ENCODE measurements at places on chromosomes 3 and 15.

- no peak for DNase-seq
Measured at GRCh38 chr15:77228828-77229227, 157.9 kb upstream of the TSPAN3 start.

- DNase-seq: peak; percentile 17
Measured at GRCh38 chr3:68893600-68894239, 38.6 kb downstream of the TAFA4 start.

DNA sequence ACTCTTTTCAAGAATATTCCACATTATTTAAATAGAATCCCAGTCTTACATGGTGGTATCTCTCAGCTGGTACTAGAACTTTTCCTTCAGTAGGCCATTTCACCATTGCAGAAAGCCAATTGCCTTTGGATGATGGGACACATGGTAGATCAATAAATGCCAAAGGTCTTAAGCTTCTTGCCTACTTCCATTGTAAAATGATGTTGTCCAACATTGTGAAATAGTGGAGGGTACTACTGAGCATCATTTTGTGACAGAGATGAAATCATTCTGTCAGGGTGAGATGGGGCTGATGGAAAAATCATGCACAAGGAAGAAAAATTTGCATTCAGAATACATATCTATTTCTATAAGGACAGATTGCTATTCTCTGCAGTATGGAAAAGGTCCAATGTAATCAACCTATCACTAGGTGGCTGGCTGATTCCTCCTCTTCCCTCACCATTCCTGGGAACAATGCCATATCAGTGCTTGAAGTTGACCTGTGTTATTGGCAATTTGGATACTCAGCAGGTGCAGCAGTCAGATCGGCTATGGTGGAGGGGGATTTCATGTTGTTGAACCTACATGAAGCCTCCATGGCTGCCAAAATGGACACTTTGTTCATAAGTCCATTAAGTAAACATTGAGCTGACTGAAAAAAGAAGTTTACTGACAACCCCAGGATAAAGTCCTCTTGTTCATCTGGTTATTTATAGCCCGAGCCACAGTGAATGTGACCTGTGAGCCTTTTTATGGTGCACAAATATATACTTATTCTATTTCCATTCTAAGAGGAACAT is 596.9 kb upstream of the ARPP21 start:
- no peak for DNase-seq

DNA sequence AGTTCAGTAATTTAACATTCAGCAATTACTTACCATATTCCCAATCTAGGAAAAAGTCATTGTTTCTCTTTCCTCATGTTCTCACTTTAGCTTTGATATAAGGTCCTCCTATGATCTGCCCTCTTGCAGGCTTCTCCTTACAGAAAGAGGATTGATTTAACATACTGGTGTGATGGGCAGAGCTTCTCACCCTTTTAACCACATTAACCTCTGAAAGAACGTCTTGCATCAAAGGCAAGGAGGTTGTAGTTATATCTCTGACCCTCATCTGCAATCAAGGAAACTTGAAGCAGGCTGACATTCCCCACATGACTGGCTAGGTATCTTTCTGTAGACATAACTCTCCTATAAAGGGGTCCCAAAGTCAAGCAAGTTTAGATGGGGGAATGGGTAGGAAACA is 39.5 kb downstream of the BTLA start:
- no peak for DNase-seq

DNA sequence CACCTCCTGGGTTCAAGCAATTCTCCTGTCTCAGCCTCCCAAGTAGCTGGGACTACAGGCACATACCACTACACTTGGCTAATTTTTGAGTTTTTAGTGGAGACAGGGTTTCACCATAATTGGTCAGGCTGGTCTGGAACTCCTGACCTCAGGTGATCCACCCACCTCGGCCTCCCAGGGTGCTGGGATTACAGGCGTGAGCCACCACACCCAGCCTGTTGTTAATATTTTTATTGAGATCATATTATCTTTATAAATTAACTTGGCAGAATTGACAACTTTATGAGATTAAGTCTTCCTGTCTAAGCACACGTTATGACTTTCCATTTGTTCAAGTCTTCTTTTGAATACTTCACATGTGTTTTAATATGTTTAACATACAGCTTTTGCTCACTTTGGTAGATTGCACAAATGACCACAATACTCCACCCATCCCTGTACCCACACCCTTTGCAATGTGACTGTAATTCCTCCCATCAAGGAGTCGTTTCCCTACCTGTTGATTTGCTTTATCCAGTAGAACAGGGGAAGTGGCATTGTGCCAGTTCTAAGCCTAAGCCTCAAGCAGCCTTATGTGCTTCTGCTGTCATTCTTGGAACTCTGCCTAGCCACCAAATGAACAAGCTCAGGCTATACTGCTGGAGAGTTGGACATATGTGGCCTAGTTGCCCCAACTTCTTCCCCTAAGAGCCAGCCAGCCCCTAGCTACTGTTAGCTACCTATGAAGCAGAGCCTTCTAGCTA is 8.2 kb downstream of the XYLB start:
- peak; percentile 54 for DNase-seq

- DNase-seq: no peak
Measured at GRCh38 chr15:71397377-71397776, 282.1 kb downstream of the THSD4 start.

- no peak for DNase-seq
Measured at GRCh38 chr3:160084998-160085397, 96.4 kb downstream of the IL12A start.

GRCh38 chr3:149701977-149702350 is 44.1 kb upstream of the WWTR1 start:
- DNase-seq: no peak

DNA sequence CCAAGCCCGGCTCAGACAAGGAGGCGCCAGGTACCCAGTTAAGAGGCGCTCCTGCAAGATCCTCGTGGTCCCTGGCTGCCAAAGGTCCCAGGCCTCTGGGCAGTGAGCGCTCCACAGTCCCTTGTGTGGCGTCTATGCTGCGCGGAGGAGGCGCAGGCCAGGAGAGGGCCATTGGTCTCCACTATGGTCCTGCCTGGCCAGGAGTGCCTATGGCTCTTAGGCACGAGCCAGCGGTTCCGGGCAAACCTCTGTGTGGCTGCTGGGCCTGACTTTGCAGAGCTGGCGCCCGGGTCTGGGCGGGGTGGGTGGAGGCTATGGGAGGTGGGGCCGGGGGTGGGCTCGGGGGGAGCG is 660 bp upstream of the ADAMTSL3 start:
- DNase-seq: no peak

GRCh38 chr15:40955141-40955903 is 2.1 kb downstream of the CHAC1 start:
- DNase-seq: no peak

DNA sequence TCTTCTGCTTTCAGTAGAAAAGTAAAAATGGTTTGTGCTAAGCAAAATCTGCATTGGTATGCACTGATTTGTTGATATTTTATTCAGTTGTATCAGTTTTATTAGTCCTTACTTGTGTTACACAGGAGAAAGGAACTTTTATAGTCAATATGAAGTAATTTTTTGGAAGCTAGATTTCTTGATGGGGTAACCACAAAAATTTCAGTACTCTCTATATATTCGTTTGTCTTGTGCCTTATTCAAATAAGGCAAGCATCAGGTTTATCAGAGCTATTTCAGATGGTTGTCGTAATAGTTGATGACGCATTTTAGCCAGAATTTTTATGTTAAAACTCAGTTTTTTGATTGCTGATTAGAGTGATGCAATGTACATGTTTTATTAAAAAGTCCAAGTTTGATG is 50.7 kb upstream of the NIPA1 start:
- DNase-seq: peak; percentile 27

DNA sequence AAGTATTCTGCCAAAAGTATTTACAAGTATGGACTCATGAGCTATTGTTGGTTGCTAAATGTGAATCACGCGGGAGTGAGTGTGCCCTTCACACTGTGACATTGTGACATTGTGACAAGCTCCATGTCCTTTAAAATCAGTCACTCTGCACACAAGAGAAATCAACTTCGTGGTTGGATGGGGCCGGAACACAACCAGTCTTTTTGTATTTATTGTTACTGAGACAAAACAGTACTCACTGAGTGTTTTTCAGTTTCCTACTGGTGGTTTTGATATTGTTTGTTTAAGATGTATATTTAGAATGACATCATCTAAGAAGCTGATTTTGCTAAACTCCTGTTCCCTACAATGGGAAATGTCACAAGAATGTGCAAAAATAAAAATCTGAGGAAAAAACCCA is 30.3 kb downstream of the SYNM start:
- no peak for DNase-seq

DNA sequence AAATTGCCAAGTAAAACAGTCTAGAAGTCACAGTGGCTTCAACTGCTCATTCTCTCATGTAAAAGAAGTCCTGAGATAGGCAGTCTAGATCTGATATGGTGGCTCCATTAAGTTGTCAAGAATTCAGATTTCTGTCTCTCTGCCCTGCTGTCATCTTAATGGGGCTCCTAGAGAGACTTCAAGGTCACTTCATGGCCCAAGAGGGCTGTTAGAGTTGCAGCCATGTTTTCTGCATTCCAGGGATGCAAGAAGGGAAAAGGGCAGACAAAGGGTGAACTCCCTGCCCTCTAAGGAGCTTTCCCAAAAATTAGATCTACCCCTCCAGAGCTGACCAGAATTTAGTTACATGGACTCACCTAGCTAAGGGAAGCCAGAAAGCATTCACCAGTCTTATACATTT is 23.1 kb downstream of the ABHD2 start:
- no peak for DNase-seq

GRCh38 chr3:64047787-64048186 is 24.5 kb upstream of the PSMD6 start:
- DNase-seq: no peak
